ENCODE measurements at places on chromosomes 2 and 18.

GRCh38 chr18:35060122-35060815, 19.1 kb downstream of the MAPRE2 start:
- DNase-seq: no peak

- no peak for DNase-seq
Measured at GRCh38 chr2:85269959-85270358, 57.8 kb downstream of the TGOLN2 start.

GRCh38 chr2:221786297-221786926, 214.3 kb upstream of the EPHA4 start:
- no peak for DNase-seq

DNA sequence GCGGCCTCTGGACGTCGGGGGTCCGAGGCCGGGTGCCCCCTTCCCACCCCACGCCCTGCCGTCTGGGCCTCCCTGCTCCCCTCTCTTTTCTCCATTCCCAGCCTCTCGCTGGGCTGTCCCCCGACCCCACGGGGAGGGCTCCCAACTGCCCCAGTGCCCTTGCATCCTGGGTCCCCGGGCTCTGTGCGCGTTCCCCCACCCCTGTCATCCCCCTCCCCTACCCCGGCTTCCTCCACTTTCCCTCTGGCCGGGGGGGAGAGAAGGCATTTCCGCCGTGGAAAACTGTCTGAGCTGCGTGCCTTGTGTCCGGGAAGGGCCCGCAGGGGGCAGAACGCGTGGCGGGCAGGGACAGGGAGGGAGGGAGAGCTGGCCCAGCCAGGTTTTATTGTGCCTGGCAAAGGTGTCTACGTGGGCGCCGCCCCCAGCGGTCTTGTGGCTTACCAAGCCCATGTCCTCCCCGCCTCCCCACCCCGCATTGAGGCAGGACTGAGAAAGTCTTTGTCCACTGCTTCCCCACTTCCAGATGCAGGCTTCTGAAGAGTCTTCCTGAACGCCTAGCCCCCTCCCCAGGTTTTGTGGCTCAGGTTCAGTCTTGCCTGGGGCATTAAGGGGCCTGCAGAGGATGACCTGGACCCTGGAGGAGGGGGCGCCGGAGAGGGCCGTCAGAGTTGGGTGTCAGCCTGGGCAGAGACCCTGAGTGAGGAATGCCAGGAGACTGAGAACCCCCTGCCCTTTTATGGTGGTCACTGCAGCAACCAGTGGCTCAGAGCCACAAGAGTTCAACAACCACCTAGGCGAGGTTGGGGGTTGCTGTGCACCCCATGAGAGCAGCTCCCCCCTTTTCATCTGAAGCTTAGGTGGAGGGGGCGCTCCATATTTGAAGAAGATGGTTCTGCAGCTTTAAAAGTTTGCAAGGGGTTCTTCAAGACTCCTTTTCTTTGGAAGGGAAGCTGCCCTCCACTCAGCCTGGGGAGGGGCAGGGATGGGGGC, 1.3 kb downstream of the ITM2C start:
- no peak for DNase-seq

GRCh38 chr18:58687871-58688308, 16.6 kb downstream of the MALT1 start:
- no peak for DNase-seq

DNA sequence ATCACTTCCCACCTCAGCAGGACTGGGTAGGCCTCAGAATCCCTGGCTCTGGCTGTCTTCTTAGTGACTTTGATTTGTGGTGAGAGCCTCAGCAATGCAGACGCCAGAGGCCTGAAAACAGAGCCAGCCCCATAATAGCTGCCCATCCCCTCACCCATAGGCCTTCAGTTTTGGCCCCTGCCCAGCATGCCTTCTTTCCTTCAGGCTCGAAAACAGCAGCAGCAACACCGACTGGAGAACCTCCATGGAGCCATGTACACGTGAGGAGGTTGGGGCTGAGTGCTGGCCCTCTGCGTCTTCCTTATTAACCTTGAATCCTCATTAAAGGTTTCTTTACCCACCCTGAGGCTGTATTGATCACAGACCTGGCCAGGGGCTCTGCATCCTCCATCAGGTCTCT, 1.7 kb downstream of the RNF181 start:
- no peak for DNase-seq

GRCh38 chr2:8168022-8168717, 513.7 kb upstream of the ID2 start:
- DNase-seq: no peak

DNA sequence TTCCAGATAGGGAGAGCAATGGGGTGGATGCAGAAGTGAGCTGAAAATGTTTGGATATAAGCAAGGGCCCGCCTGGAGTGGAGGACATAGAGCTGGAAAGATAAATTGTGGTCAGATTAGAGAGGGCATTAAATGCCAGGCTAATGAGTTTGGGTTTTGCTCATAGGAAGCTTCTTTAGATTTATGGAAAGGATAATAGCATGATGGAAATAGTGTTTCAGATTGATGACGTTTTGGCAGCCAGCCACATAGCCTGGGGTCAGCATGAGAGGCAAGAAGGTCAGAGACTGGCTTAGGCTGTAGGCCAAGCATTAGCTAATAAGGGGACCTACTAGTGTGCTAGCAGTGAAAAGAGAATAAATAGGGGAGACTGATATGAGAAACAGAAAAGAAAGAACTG, 321.6 kb downstream of the STK39 start:
- no peak for DNase-seq

DNA sequence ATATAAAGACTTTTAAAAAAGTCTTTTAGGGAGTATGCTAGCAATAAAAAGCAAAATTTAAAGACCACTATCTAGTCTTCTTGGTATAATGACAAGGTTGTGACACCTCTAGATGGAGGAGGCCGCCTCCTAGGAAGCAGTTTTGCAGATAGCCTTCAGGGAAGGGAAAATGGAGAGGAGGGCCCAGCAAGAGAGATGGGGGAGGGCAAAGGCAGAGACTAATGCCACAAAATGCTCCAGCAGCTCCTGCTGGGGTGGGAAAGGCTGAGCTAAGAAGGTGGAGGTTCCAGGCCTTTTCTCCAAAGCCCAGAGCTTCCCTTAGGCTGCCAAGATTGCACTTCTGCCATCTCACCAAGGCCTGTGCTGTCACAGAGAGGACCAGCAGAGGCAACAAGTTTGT, 153.9 kb upstream of the THSD7B start:
- DNase-seq: no peak

- DNase-seq: no peak
Measured at GRCh38 chr2:172234716-172235691, 132.3 kb upstream of the DLX2 start.

GRCh38 chr2:128237081-128237534, 81.6 kb downstream of the HS6ST1 start:
- no peak for DNase-seq

GRCh38 chr2:222637067-222637466, 18.8 kb downstream of the FARSB start:
- no peak for DNase-seq

GRCh38 chr18:13800505-13801259, 23.3 kb upstream of the MC5R start:
- peak; percentile 62 for DNase-seq

DNA sequence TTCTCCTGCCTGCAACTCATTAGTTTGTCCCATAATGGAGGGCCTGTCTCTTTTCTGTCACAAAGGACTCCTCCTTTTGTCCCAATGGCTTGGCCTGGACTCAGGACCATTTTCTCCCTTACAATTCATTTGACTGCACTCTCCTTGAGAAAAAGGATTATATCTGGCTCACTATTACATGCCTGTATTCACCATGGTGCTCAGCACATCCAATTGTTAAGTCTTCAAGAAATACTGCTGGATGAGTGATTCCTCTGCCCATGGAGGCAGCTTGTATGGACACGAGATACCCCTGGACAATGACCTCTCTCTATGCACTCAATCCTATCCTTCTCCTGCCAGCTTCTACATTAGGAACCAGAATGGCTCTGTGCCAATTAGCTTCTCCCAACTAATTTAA, 47.0 kb downstream of the CHST9 start:
- DNase-seq: no peak

GRCh38 chr2:83196225-83196624, 1262.9 kb downstream of the SUCLG1 start:
- DNase-seq: peak; percentile 34

GRCh38 chr2:204479557-204479956, 65.7 kb upstream of the PARD3B start:
- no peak for DNase-seq

DNA sequence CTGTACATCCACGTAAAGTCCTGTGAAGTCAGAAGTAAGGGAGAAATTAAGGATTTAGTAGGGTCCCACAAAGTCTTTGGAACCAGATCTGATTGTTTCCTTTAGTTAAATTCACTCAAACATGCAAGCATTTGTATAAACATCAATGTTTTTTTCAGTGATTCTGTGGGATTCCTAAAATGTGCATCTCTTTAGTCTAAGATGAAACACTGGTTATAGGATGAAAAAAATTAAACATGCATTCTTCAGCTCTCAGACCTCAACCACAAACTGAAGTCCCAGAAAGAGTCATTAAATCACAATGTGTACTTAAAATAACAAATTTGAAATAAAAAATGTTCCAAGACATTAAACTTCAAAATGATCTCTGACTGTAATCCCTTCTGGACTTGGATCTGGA, 76.5 kb upstream of the APCDD1 start:
- no peak for DNase-seq

- DNase-seq: no peak
Measured at GRCh38 chr18:26210147-26210546, 16.1 kb upstream of the TAF4B start.

GRCh38 chr2:23058435-23058834, 326.5 kb upstream of the KLHL29 start:
- no peak for DNase-seq

GRCh38 chr2:44952806-44953498, 11.4 kb downstream of the SIX3 start:
- no peak for DNase-seq

DNA sequence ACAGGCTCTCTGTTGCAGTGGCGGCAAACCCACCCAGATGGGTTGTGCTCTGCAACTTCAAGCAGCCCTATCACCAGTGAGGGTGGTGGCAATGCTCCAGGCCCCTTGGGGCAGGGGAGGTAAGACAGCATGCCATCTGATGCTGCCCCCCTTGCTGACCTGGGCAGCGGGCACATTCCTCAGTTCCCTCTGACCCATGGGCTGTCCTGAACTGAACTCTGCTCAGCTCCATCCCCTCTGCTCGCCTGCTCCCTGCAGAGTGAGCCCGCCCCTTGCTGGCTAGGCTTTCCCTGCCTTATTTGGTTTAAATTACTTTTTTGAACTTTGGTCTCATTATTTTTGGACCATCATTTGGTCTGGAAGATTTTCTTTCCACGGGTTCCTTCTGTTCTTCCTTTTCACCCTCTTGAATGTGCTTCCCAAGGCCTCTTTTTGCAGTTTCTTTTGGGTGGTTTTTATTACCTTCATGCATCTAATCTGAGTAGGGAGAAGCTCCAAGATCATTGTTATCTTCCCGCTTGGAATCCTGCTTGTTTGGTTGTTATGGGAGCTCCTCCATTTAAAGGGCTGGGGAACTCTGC, 565.4 kb downstream of the TNS1 start:
- DNase-seq: no peak

- DNase-seq: no peak
Measured at GRCh38 chr18:765764-766549, 46.1 kb downstream of the YES1 start.

DNA sequence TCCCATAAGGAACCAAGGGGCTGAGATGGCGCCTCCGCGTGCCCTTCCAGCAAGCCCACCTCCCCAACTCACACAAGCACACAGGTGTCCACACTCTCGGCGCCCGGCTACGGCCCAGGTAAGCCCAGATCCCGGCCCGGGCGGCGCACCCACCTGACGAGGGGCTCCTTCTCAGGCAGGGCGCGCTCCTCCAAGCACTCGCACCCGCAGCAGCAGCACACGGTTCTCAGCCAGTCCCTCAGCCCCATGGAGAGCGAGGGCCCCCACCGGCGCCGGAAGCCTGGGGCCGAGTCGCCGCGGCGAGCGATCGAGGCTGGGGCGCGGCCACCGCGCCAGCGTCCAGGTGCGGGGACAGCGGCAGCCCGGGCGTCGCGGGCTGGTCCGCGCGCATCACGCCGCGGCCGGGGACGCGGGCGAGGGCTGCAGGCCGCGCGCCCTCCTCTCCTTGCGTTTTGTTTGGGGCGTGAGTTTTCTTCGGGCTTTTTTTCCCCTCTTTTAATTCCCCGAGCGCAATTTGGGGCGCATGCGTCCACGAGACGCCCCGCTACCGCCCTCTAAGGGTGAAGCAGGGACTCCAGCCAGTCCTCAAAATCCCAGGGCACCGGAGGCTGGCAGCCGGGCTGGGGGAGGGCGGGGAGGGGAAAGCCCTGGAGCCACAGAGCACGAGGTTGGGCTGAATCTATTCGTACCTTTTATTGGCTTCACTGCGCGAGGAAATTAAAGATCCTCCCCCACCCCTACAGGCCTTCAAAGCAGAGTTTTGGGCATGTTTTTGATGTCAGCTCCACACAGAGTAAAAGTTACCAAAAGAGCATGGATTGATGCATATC, at the start of gene MREG:
TSS of gene MREG (minus strand) at position 472 of the 830 bp plus-strand sequence. CDS start at position 248, 224 bp downstream.
- peak; percentile 87 for DNase-seq

DNA sequence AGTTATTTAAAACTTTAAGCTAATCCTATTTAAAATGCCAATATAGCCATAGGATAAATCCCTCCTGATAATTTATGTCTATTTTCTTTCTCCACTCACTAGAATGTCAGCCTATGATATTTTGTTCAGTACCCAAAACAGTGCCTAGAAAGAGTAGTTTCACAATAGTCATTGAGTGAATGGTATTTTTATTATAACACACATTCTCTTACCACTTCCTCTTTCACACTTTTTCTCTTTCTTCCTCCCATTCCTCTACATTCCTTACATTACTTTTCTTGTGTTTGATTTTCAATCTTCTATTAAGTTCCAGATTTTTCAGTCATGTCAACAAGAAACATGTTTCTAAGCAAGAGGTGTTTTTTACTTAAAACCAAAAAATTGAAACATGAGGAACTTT, 327.6 kb upstream of the UBE2E3 start:
- DNase-seq: no peak
